Putamen (tissue), 1 donor: ENCODE measurements at places on chromosomes 6 and 20.

DNA sequence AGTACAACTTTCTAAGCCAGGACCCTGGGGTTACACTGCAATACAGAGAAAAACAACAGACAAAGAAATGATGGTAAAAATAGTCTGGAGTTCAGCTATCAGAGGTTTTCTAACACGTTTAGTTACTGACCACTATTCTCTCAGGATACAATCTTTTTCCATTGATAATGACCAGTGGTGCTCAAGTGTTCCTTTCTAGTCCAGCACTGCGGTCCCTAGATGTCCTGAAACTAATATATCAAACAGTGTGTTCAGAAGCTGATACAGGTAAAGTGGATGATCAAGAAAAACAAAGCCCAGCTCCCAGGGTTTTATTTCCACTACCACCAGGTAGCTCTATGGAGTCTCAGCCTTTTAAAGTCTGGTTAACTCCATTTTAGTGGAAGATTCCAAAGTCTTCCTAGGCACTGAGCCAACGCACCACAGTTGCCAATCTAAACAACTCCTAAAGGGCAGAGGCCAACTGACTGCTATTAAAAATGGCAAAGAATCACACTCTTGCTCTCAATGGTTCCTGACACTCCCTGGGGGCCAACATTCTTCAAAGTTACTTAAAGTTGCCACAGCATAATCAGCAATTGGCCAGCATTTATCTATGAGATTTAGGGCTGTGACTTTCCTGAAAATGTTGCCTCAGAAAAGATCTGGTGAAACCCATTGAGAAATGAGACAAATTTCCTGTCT, 38.2 kb downstream of the DZANK1 start:
- no peak for DNase-seq

GRCh38 chr20:58693226-58694006, 816 bp downstream of the NPEPL1 start:
- no peak for DNase-seq

DNA sequence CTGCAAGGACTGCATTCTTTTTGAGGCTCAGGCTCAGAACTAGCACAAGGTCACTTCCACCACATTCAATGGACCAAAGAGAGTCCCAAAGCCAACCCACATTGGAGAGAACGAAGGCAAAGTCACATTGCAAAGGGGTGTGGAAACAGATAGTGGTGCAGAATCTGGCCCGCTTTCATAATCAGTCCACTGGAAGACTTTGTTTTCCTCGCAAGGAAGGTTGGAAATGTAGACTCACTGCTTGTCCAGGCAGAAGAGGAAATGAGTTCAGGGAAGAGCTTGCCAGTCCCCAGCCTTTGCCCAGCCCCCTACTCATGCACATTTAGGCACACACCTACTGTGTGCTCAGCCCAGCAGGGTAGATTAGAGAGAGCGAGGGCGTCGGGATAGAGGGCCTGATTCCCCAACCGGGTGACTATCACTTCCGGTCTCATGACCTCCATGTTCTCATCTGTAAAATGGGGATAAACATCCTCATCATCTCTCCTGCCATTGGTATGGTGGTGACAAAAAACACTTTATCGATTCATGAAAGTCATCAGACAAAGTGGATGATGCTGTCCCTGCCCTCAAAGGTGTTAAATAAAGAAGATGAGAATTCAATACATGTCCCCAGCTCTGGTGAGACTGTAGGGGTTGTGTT, 24.3 kb upstream of the CCN5 start:
- no peak for DNase-seq

GRCh38 chr6:81023709-81024108, 728.8 kb downstream of the TENT5A start:
- no peak for DNase-seq

- no peak for DNase-seq
Observed at GRCh38 chr20:59448851-59449444, 148.5 kb downstream of the EDN3 start.

DNA sequence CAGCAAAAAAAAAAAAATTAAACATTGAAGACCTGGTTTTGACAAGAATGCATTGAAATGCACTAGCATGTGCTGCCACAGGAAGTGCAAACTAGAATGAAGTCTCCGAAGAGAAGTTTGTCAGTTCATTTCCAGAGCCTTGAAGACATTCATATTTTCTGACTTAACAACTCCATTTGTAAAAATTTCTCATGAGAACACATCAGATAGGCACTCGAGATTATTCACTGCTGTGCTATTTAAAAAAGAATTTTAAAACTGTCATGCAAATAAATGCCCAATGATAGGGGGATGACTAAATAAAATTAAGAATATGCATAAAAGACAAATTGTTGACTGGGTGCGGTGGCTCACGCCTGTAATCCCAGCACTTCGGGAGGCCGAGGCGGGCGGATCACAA, 394.6 kb upstream of the JARID2 start:
- DNase-seq = no peak

DNA sequence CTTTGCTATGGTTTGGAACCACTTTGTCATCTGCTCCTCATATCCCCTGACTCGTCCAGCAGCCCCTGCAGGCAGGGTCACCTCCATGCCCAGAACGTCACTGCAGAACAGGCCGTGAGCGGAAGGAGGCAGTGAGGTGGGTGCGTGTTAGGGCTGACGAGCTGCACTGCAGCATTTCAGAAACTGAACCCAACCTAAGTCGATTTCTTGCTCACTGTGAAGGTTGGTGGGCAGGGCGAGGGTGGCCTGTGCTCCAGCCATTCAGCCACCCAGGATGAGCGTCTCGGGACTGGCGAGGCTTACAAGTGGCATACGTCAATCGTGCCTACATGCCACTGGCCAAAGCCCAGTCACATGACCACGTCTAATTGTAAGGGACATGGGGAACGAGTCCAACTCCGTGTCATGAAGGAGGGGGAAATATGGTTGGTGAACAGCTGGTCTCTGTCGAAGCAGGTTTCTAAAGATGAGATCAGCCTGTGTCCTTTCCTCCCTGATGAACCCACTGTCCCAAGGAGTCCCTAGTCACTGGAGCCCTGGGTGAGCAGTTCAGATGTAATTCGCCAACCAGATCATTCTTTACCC, 289.1 kb downstream of the TAF4 start:
- no peak for DNase-seq

- DNase-seq = no peak
Observed at GRCh38 chr6:148116001-148116400, 226.6 kb upstream of the SASH1 start.

- no peak for DNase-seq
Observed at GRCh38 chr6:134519465-134519864, 201.6 kb upstream of the SGK1 start.

- DNase-seq = no peak
Observed at GRCh38 chr6:53984581-53984980, 126.7 kb upstream of the MLIP start.

DNA sequence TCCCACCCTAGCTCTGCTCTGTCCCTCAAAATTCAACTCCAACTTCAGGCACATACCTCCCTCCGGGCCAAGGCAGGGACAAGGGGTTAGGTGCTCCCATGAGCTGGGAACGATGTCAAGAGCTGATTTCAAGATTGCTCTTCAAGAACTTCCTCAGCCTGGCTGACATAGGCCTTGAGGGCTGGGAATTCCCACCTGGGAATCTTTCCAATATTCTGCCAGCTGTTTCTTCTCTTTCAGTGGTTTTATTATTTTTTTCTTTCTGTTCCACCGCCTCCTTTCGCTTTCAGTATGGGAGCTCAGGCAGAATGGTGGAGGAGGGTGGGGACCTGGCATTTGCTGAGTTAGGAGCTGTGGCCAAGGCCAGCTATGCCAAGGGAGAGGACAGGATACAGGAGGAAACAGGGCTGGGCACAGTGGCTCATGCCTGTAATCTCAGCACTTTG, 33.7 kb downstream of the SRSF3 start:
- no peak for DNase-seq

DNA sequence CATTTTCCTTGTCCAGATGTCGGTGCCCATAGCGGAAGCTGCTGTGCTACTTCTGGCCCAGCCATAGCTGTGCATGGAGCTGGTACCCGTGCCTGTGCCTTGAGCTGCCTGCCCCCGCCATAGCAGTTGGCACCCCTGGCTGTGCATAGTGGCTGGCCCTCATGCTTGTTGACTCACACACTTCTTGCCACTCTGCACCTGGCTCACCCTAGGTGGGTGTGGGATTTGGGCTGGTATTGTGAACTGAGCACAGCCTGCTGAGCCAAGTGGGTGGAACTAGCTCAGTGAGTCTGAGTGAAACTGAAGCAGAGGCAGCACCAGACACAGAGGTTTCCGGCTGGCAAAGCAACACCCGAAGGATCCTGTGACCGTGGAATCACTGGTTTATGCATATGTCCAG, 689.5 kb upstream of the EYS start:
- DNase-seq = no peak

DNA sequence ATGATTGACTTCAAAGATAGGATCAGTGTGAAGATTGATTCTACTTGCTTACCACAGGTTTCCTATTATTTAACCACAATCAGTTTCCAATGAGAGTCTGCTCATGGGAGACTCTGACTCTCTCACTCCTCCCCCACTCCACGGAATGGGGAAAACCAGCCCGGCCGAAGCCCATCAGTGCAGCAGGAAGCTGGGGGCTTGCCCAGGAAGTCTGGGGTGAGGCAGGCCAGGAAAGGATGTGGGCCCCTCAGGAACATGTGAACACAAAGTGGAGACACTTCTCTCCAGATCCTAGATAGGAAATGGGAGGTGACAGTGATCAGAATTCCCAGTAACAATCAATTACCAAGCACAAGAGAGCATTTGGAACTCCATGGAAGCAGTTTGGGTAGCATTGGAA, 144.2 kb downstream of the TTLL2 start:
- no peak for DNase-seq

GRCh38 chr6:26358511-26358981, 6.5 kb upstream of the BTN3A2 start:
- DNase-seq = no peak

DNA sequence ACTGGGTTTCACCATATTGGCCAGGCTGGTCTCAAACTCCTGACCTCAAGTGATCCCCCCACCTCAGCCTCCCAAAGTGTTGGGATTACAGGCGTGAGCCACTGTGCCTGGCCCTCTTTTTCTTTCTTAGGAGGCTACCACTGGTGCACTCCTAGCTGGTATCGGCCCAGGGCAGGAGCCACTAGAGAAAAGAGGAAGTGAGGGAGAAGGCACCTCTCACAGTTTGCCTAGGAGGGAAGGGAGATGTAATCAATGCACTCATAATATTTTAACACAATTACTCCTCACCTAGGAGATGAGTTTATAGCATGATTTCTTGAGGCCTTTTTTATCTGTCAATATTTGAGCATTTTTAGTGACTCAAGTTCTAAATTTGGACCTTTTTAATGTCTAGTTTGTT, 189.0 kb upstream of the SOX4 start:
- no peak for DNase-seq

DNA sequence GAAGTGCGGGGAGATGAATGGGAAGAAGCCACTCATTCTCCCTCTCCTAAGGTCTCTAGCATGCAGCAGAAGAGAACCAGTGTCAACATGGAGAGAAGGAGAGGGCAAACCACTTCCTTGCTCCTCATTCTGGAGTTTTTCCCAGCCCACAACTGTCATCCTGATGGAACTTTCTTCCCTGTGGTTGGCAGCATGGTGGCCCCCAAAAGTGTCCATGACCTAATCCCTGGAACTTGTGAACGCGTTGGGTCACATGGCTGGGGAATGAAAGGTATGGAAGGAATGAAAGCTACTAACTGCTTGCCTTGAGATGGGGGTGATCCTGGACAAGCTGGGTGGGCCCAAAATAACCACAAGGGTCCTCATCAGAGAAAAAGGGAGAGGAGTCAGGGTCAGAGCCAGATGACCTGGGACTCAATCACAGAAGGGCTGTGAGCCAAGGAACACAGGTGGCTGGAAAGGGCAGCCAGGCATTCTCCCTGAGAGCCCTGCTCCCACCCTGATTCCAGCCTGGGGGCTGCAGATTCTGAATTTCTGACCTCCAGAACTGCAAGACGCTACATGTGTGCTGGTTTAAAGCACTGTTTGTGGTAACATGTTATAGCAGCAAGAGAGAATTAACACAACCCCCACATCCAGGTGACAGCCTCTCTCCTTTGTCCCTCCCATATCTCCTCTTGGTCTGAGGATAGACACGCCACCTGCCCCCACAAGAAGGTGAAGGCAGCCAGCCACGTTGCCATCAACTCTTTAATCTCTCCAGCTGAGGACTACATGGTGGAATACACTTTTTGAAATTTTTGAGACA, 63.2 kb downstream of the PYGB start:
- no peak for DNase-seq

GRCh38 chr6:139857143-139857542, 482.7 kb upstream of the CITED2 start:
- DNase-seq = no peak

DNA sequence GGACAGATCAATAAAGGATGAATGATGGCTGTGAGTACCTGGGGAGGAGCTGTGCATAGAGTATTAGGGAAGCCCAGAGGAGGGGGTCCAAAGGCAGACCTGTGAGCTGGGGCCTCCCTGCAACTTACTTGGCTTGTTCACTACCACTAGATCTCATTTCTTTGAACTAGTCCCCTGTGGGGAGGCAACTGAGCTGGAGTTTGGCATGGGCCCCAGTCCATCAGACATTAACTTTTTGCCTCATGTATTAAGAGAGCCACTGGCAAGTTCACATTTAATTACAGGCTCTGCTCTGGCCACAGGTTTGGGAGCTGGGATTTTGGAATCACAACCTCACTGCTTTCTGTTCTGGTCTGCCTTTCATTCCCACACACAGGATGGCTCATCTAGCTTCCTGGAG, 254.1 kb downstream of the PRL start:
- no peak for DNase-seq

GRCh38 chr6:79135973-79136470, 58.0 kb upstream of the PHIP start:
- no peak for DNase-seq

DNA sequence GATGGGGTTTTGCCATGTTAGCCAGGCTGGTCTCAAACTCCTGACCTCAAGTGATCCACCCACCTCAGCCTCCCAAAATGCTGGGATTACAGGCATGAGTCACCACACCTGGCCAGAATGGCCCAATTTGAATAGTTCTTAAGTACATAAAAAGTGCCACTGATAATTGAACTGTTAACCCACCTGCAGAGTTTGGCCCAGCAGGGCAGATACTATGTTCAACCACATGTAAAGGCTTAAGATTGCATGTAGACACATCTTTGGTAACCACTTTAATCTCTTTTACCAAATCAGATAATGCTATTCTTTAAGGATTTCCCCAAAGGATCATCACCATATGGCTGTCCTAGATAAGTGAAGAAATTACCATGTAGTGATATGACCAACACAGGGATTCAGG, 21.3 kb upstream of the SGK1 start:
- no peak for DNase-seq

DNA sequence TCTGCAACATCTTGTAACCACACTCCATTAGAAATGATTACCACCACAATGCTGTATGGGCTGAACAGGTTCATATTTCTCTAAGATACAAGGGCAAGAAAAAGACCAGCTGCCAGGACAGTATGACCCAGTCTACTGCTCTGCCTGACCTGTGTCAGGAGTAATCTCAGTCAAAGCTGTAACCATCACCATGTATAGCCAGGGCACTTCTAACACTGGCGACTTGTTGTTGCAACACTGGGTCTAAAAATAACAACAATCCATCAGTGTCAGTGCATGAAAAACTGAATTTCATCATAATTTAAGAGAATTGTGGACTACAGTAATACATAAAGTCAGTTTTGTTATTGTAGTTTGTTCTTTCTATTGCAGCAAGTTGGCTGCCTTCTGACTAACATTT, 738.6 kb upstream of the ADGRB3 start:
- DNase-seq = no peak
